IMR-90 (cell line): ENCODE measurements at places on chromosomes 3 and 15.

DNA sequence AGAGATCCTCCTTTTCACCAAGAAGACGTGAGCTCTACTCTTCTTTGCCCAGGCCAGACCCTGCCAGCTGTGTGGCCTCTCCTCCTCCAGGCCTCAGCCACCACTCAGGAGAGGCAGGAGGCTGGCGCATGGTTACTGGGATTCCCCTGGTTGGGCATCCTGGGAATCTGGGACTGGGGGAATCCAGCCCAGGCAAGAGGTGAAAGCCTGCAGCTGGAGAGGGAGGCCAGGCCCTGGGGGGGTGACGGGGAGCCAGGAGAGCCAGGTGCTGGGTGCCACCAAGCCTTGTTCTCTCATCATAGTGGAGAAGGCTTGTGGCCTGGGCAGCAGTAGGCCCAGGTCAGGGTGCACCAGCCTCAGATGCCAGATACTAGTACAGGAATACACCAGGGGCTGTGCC lies 6.2 kb downstream of the CCDC9B start:
- DNase-seq, result no peak

GRCh38 chr3:260898-261297 lies 64.3 kb downstream of the CHL1 start:
- no peak for DNase-seq

DNA sequence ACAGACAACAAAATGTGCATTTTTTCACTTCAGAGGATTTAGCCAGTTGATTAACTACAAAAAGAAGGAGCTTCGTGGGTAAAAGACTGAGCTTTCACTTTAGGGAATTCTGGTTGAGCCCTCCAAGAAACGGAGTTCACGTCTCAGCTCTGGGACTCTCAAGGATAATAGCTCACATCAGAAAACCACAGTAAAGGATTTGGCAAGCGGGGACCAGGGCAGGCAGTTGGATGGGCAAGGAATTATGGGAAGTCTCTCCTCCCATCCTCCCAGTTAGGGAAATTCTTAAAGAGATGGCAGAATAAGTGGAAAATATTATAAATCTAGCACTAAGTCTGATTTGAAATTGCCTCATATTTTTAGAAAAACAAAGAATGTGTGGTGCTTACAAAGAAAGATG lies 188.3 kb upstream of the EOMES start:
- no peak for DNase-seq

- DNase-seq, result no peak
These were observed 40.2 kb downstream of the LRRK1 start for GRCh38 chr15:100959066-100960050.

- no peak for DNase-seq
These were observed 8.9 kb downstream of the ST3GAL6 start for GRCh38 chr3:98772022-98772421.

DNA sequence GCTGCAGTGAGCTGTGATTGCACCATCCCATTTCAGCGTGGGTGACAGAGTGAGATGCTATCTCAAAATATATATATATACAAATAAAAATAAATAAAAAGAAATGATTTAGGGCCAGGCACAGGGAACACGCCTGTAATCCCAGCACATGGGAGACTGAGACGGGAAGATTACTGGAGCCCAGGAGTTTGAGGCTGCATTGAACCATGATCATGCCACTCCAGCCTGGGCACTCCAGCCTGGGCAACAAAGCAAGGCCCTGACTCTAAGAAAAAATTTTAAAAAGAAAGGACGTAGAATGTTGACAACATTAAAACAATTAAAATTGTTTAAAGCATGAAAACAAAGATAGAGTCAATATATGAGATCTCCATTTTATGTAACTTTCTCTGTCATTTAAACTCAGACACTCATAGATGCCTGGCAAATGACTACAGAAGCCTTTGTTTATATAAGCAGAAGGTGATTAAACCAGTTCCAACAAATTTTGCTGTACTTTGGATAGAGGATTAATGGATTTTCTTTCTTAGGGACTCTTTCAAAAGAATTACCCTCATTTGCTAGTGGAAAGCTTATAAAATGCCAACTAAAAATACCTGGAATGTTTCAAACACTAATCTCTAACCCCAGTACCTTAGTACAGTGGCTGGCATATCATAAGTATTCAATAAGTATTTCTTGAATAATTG lies 10.7 kb upstream of the TRPM7 start:
- DNase-seq, result peak; percentile 56

- no peak for DNase-seq
These were observed 26.4 kb downstream of the CBLB start for GRCh38 chr3:105842449-105842848.

- DNase-seq, result peak; percentile 10
These were observed 107.4 kb downstream of the GLDN start for GRCh38 chr15:51448622-51449399.

GRCh38 chr3:54599716-54600115 lies 328.1 kb downstream of the LRTM1 start:
- no peak for DNase-seq

DNA sequence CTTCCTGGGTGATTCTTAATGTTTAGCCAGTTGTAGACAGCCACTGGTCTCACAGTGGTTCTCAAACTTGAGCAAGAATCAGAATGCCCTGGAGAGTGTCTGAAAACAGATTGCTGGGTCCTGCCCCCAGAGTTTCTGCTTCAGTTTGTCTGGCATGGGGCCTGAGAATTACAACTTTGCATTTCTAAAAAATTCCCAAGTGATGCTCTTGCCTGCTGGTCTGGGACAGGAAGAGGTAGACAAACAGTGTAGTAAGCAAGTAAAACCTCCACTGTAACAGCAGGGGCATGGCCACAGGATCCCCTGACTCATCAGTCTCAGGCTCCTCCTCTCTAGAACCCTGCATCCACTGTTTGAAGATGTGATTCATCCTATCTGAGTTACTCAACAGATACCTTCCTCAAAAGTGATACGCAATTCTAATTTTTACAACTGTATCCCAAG lies 36.5 kb downstream of the DZIP1L start:
- DNase-seq, result peak; percentile 99

DNA sequence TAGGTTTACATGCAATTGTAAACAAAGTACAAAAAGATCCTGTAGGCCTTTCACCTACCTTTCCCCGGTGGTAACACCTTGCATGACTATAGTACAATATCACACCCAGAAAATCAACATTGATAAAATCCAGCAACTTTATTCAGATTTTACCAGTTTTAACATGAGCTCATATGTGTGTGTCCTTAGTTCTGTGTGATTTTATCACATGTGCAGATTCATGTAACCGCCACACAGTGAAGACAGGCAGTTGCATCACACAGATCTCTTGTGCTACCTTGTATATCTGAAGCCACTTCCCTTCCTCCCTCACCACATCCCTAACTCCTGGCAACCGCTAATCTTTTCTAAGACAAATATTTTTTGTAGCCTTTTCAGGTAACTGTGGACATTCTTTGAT lies 183.5 kb upstream of the C2CD4B start:
- no peak for DNase-seq

DNA sequence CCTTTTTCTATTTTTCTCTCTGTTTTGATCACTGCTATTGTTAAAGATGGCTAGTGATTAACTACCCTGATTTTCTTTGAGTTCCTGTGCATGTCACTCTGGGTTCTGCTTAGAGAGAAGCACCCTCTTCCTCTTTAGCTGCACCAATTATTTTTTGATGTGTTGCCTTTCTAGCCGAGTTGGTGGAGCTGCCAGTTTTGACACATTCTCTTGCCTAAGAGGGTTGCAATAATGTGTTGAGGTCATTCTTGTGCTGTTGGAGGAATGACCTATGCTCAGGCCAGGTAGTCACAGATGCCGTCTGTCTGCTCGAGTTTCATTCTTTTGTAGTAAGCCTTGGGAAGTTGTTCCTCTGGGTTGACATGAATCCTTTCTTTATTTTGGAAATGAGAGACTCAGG lies 84.6 kb upstream of the DPH6 start:
- no peak for DNase-seq

- DNase-seq, result no peak
These were observed 102.6 kb downstream of the SPATA16 start for GRCh38 chr3:173038484-173038871.
